Airway epithelial cell (primary cell): ENCODE measurements at places on chromosomes 2 and 18. TPM values are rescaled to one million over a fixed set of nuclear protein-coding genes. Genes with fewer than 3 reads are reported as not detected.

The G6PC2 gene
- total RNA-seq: not detected in 2 replicates

The LOXL3 gene
- total RNA-seq: 0.33 and 0.56 TPM in 2 replicates

The SERPINB3 gene
- 149 and 212 TPM in 2 replicates for total RNA-seq

The TMEM182 gene
- total RNA-seq: 1.6 and 2.5 TPM in 2 replicates

The RFX8 gene
- total RNA-seq: 0.09 and 0.85 TPM in 2 replicates

The ABCG5 gene
- not detected in 2 replicates for total RNA-seq

The CROCC2 gene
- total RNA-seq: not detected in 2 replicates

The NAT8 gene
- total RNA-seq: not detected in 2 replicates

The TXNDC2 gene
- 0.07 TPM in 1 of 2 replicates, not detected in the other for total RNA-seq

The ADCYAP1 gene
- not detected in 2 replicates for total RNA-seq

The DTNA gene
- total RNA-seq: 2.8 and 5.1 TPM in 2 replicates

The BABAM2 gene
- 23.7 and 27.5 TPM in 2 replicates for total RNA-seq

The DNER gene
- 3.1 and 5.1 TPM in 2 replicates for total RNA-seq

The SALL3 gene
- not detected in 2 replicates for total RNA-seq

The MBOAT2 gene
- 37.7 and 99.3 TPM in 2 replicates for total RNA-seq

The SRD5A2 gene
- total RNA-seq: not detected in 2 replicates

The MALL gene
- total RNA-seq: 126 and 169 TPM in 2 replicates
